ENCODE measurements at places on chromosomes 3 and 15. TPM values are rescaled to one million over a fixed set of nuclear protein-coding genes. Genes with fewer than 3 reads are reported as not detected.

GRCh38 chr3:152434142-152434541, 165.4 kb downstream of the MBNL1 start:
- peaks cover 15% of the 10 kb centered on the region for H3K36me3 ChIP-seq
- H3K27me3 ChIP-seq: no peaks in the 10 kb centered on the region
- H3K4me1 ChIP-seq: peaks cover 36% of the 10 kb centered on the region
- H3K27ac ChIP-seq: no peak overlapping the region

DNA sequence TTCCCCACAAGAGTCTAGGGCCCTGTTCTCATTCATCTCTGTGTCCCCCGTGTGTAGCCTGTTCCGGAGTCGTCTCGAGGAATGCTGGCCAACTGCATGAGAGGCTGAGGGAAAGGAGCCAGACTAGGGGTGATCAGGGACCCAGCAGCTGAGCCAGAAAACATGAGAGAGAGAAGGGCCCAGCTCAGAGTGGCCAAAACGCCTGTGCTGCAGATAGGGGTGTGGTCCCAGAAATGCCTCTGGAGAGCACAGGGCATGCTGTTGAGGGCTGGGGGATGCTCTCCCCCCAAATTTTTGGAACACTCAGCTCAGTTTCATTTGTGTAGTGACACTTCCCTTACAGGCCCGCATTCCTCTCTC, 14.1 kb downstream of the CYP1A2 start:
- no peak overlapping the region for H3K27ac ChIP-seq
- no peaks in the 10 kb centered on the region for H3K36me3 ChIP-seq
- H3K4me3 ChIP-seq: no peak overlapping the region
- H3K27me3 ChIP-seq: peaks cover 3% of the 10 kb centered on the region
- no peak for DNase-seq
- H3K4me1 ChIP-seq: no peaks in the 10 kb centered on the region

DNA sequence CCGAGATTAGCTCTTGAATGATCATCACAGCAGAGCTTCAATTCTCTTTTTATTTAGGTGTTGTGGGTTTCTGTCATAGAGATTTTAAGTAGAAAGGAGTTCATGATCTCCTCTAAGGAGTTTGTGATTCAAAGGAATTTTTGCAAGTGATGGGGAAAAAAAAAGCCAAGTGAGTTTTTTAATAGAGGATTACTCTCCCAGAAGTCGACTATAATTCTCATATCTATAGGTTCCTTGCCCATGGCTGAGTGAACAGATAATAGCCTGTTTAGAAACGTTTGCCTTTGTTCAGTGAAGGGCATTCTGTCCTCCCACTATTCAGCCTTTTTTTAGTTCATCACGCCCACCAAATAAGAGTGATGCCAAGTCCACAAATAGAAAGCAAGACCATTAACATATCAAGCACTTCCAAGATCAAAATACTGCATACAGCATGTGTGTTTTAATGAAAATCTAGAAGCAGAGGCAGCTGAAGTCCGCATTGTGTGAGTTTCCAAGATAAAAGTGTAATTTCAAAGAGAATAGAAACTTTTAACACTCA, 398.4 kb upstream of the CNTN3 start:
- H3K4me3 ChIP-seq: no peak overlapping the region
- no peak for DNase-seq
- no peaks in the 10 kb centered on the region for H3K4me1 ChIP-seq
- H3K27me3 ChIP-seq: no peaks in the 10 kb centered on the region

GRCh38 chr3:33363113-33363800, 76.9 kb downstream of the UBP1 start:
- no peak overlapping the region for H3K4me3 ChIP-seq
- no peaks in the 10 kb centered on the region for H3K36me3 ChIP-seq
- no peaks in the 10 kb centered on the region for H3K27me3 ChIP-seq
- no peak overlapping the region for H3K27ac ChIP-seq
- no peaks in the 10 kb centered on the region for H3K4me1 ChIP-seq
- DNase-seq: no peak

GRCh38 chr3:189355481-189356201, 183.9 kb downstream of the TPRG1 start:
- DNase-seq: no peak
- peaks cover 24% of the 10 kb centered on the region for H3K4me1 ChIP-seq
- H3K27me3 ChIP-seq: no peaks in the 10 kb centered on the region
- no peaks in the 10 kb centered on the region for H3K36me3 ChIP-seq
- no peak overlapping the region for H3K4me3 ChIP-seq

DNA sequence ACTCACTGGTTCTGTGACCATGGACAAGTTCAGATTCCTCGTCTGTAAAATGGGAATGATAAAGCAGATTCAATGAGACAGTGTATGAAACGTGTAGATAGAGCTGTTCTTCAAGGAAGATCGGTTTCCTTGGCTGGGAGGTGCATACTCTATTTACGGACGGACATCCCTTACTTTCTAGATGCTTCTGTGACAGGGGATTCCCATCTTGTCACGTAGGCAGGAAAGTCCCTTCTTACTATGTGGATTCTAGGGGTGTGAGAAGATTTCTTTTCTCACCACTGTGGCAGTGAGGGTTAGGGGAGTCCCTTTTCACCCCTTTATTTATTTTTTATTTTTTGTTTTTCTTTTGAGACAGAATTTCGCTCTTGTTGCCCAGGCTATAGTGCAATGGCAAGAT, 180.9 kb upstream of the TBL1XR1 start:
- H3K4me1 ChIP-seq: no peaks in the 10 kb centered on the region
- no peaks in the 10 kb centered on the region for H3K27me3 ChIP-seq
- H3K36me3 ChIP-seq: no peaks in the 10 kb centered on the region
- H3K4me3 ChIP-seq: no peak overlapping the region
- no peak for DNase-seq
- H3K27ac ChIP-seq: no peak overlapping the region

The OSTN gene
- total RNA-seq: not detected

The PLSCR5 gene
- total RNA-seq: not detected

The EEF1AKMT4 gene
- 13.2 TPM for total RNA-seq

The UPK1B gene
- not detected for total RNA-seq

All from CD8-positive, alpha-beta memory T cell (primary cell).